ENCODE measurements at places on chromosomes 11 and 22.

- H3K27me3 ChIP-seq, result no peaks in the 10 kb centered on the region
- no peak overlapping the region for H3K27ac ChIP-seq
- H3K4me3 ChIP-seq, result no peak overlapping the region
- DNase-seq, result no peak
- H3K36me3 ChIP-seq, result no peaks in the 10 kb centered on the region
These were observed 41.5 kb downstream of the SGSM1 start for GRCh38 chr22:24847490-24847889.

DNA sequence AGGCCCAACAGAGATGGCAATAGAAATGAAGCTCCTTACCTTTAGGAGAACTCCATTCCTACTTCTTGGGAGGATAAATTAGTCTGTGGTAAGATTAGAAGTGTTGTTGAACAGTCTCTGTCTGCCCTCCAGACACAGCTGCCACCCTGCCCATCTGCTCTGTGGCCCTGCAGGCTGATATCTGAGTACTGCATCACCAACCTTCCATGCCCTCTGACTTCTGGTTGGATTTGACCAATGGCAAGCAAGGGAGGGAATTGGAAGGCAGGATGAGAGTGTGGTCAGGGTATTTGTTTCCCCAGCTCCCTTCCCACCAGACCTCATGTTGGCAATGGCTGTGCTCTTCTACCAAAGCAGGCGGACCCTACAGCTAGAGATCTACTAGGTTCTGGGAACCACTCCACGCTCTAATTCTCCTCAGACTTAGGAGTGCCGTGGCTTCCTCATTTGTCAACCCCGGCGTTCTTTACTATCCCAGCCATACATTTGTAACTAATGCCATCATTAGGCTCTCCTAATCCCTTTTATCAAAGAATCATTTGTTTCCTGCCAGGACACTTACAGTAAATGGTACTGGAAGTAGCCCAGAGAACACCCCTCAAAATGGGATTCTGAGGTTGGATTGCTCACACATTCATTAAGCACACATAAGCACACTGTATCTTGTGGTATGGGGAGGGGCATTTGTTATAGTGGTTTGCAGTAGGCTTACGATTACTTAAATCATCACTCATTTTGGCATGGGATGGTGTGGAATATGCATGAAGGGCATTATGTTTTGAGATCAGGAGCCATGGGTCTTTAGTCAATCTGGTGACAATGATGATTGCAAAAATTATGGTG is 35.4 kb upstream of the CD44 start:
- no peak overlapping the region for H3K27ac ChIP-seq
- H3K4me3 ChIP-seq, result no peak overlapping the region
- H3K27me3 ChIP-seq, result no peaks in the 10 kb centered on the region
- no peaks in the 10 kb centered on the region for H3K36me3 ChIP-seq
- H3K4me1 ChIP-seq, result no peaks in the 10 kb centered on the region
- DNase-seq, result no peak

DNA sequence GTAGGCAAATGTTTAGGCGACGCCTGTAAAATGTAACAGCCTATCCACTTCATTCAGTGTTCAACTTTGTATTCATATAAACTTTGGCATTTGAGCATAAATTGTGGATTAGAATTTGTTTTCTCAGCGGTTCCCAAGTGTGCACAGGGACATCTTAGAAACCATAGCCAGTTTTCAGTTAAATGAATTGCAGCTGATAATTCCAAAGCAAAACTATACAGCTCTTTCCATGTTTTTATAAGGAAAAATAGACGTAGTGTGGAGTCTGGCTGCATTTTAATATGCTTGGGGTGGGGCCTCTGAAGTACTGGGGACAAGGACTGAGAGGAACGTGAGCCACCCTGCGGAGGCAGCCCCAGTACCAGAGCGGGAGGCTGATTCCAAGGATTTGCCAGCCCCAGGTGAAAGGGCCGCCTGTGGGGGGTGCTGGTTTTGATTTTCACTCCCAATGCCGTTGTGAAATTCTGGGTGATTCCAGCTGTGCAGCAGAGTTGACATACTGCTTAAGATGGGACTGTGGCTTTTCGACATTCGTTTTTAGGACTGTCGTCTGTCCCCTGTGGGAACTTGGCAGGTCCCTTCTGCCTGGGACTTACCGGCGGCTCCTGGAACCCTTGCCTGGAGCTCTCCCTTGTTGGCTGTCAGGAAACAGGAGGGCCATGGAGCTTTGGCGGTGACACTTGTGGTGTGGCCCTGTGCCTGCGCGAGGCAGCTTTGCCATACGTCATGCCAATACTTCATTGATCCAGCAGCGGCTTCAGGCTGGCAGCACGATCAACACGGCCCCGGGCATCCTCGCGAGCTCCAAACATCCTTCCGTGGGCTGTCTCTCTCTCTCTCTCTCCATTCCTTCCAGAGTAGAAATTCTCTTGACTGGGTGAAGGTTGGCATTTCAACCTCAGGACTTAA is 370.9 kb downstream of the TBC1D22A start:
- H3K36me3 ChIP-seq, result no peaks in the 10 kb centered on the region
- no peak overlapping the region for H3K27ac ChIP-seq
- H3K27me3 ChIP-seq, result no peaks in the 10 kb centered on the region
- peak; percentile 11 for DNase-seq
- no peak overlapping the region for H3K4me3 ChIP-seq
- H3K4me1 ChIP-seq, result no peaks in the 10 kb centered on the region

DNA sequence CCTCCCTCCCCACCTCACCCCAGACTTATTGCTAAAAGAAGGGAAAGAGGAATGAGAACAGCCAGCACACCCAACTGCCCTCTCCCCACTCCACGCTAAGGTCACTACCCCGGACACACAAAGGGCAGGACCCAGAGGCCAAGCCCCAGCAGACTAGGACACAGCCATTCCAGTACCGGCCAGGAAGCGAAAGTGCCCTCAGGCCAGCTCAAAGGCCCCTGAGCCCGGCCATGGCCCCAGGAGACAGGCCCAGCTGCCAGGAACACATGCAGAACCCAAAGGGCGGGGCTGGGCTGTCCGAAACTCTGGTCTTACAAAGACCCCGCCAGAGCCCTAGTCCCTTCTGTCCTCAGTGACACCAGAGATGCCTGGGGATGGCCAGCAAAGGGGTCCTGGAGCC is 5.5 kb downstream of the RCOR2 start:
- no peak overlapping the region for H3K4me3 ChIP-seq
- H3K4me1 ChIP-seq, result peaks cover 8% of the 10 kb centered on the region
- peaks cover 13% of the 10 kb centered on the region for H3K36me3 ChIP-seq
- DNase-seq, result no peak
- H3K27ac ChIP-seq, result no peak overlapping the region
- no peaks in the 10 kb centered on the region for H3K27me3 ChIP-seq

DNA sequence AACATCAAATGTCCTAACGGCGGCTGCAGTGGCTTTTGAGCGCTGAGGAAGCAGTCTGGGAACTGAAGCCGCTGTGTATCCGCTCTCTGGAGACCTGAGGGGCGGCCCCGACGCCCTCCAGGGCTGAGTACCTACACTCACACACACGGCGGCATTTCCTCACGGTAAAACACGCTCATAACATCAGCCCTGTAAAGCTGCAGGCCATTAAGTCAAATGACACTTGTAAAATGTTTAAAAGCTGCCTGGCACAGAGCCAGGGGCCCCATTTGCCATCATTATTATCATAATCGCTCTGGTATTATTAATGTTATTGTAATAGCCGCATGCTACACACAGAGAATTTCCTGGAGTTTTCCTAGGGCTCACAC is 5.1 kb downstream of the CARS1 start:
- H3K27me3 ChIP-seq, result no peaks in the 10 kb centered on the region
- H3K27ac ChIP-seq, result no peak overlapping the region
- peaks cover 7% of the 10 kb centered on the region for H3K36me3 ChIP-seq
- peaks cover 3% of the 10 kb centered on the region for H3K4me1 ChIP-seq
- H3K4me3 ChIP-seq, result no peak overlapping the region

DNA sequence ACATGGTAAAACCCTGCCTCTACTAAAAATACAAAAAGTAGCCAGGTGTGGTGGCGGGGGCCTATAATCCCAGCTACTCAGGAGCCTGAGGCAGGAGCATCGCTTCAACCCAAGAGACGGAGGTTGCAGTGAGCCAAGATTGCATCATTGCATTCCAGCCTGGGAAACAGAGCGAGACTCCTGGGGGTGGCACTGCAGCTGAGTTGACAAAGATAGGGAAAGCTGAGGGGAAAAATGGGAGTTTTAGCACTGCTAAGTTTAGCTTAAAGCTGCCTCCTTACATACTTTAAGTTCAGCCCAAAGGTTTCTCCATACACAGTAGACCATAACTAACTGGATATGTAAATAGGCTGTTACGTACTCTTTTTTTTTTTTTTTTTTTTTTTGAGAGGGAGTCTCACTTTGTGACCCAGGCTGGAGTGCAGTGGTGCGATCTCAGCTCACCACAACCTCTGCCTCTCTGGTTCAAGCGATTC is 9.0 kb upstream of the USP28 start:
- peak; percentile 93 for DNase-seq
- H3K4me3 ChIP-seq, result no peak overlapping the region
- no peaks in the 10 kb centered on the region for H3K27me3 ChIP-seq

DNA sequence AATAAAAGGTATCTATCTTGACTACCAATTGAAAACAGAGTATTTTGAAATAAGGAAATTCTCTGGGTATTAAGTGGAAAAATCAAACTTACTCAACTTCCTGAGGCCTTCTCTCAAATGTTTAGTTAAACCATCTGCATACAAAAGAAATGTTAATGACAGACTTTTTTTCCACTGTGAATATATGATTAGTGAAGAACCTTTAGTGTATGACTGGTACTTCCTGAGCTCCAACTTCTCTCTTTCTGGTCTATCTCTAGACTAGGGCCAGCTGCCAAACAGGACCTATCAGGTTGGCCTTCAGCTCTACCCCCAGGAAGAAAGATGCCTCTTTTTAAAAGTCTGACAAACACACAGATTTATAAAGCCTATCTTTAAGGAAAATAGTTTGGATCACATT is 68.8 kb upstream of the SCUBE2 start:
- H3K4me3 ChIP-seq, result no peak overlapping the region
- peaks cover 3% of the 10 kb centered on the region for H3K4me1 ChIP-seq
- H3K27me3 ChIP-seq, result no peaks in the 10 kb centered on the region

DNA sequence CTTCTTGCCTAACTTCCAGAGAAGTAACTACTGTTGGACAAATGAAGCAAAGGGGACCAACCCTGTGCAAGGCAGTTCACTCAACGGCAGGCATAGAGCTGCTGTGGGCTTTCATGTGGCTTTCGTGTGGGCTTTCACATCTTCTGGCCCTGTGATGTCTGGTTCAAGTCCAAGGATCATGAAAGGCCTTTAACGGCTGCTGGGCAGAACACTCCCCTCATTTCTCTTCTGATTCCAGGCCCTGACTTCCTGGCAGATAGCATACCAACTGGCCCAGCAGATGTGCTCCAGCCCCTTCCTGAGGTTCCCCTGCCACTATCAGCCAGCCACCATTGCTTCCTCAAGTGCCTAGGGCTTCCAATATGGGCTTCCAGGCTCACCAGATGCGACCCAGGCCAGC is 28.7 kb upstream of the CTR9 start:
- no peak for DNase-seq
- H3K36me3 ChIP-seq, result no peaks in the 10 kb centered on the region
- no peak overlapping the region for H3K4me3 ChIP-seq
- no peak overlapping the region for H3K27ac ChIP-seq
- no peaks in the 10 kb centered on the region for H3K27me3 ChIP-seq

- no peak overlapping the region for H3K27ac ChIP-seq
- peaks cover 3% of the 10 kb centered on the region for H3K27me3 ChIP-seq
- DNase-seq, result no peak
- H3K4me1 ChIP-seq, result no peaks in the 10 kb centered on the region
- H3K4me3 ChIP-seq, result no peak overlapping the region
- no peaks in the 10 kb centered on the region for H3K36me3 ChIP-seq
These were observed 3.5 kb upstream of the FEZ1 start for GRCh38 chr11:125499563-125499962.

- no peaks in the 10 kb centered on the region for H3K36me3 ChIP-seq
- no peak overlapping the region for H3K27ac ChIP-seq
- no peak for DNase-seq
- no peak overlapping the region for H3K4me3 ChIP-seq
- no peaks in the 10 kb centered on the region for H3K27me3 ChIP-seq
- no peaks in the 10 kb centered on the region for H3K4me1 ChIP-seq
These were observed 1005.1 kb downstream of the BRD1 start for GRCh38 chr22:48822278-48823233.

- H3K27me3 ChIP-seq, result no peaks in the 10 kb centered on the region
- DNase-seq, result no peak
- no peak overlapping the region for H3K27ac ChIP-seq
- H3K4me1 ChIP-seq, result no peaks in the 10 kb centered on the region
- H3K4me3 ChIP-seq, result no peak overlapping the region
These were observed 18.6 kb upstream of the ARAP1 start for GRCh38 chr11:72770799-72771198.

GRCh38 chr11:7250166-7250565 is 1.5 kb upstream of the SYT9 start:
- no peak overlapping the region for H3K4me3 ChIP-seq
- no peaks in the 10 kb centered on the region for H3K36me3 ChIP-seq
- DNase-seq, result no peak
- peaks cover 12% of the 10 kb centered on the region for H3K27me3 ChIP-seq
- no peak overlapping the region for H3K27ac ChIP-seq

GRCh38 chr11:1199751-1200610 is 22.9 kb upstream of the MUC5B start:
- H3K4me1 ChIP-seq, result no peaks in the 10 kb centered on the region
- H3K36me3 ChIP-seq, result no peaks in the 10 kb centered on the region
- no peaks in the 10 kb centered on the region for H3K27me3 ChIP-seq
- DNase-seq, result no peak

DNA sequence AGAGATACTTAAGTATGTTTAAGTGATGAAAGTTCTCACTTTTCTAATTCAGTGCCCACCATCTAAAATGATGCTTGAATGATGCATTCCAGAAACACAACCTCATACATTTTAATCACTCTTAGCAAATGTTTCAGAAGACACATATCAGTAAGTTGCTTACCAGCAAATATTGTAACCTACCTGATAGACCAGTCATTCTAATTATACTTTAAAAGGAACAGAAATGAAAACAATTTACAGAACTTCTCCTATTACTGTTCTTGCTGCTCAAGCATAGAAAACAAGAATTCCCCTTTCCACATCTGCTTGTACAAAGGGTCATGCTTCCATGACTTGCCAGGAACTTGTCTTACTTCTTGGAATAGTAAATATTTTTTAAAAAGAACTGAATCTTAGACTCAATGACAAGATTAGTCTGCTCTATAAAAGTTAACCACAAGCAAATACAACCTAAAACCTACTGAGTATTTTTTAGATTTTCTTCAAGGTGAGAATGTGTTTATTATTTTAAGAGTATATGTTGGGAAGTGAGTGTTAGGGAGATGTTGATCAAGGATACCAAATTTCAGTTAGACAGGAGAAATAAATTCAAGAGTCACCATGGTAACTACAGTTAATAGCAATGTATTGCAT is 82.0 kb upstream of the SC5D start:
- no peak overlapping the region for H3K4me3 ChIP-seq
- H3K4me1 ChIP-seq, result no peaks in the 10 kb centered on the region
- DNase-seq, result no peak
- no peaks in the 10 kb centered on the region for H3K27me3 ChIP-seq
- H3K36me3 ChIP-seq, result no peaks in the 10 kb centered on the region

- no peak overlapping the region for H3K4me3 ChIP-seq
- H3K36me3 ChIP-seq, result no peaks in the 10 kb centered on the region
These were observed 226.5 kb upstream of the ZBED5 start for GRCh38 chr11:11084337-11084736.
